Activated T-cell treated with anti-CD3 and anti-CD28 coated beads for 48 hours (primary cell): ENCODE measurements at places on chromosomes 16 and 17.

- DNase-seq = no peak
These were observed 2.3 kb downstream of the SLC5A11 start for GRCh38 chr16:24848065-24848464.

DNA sequence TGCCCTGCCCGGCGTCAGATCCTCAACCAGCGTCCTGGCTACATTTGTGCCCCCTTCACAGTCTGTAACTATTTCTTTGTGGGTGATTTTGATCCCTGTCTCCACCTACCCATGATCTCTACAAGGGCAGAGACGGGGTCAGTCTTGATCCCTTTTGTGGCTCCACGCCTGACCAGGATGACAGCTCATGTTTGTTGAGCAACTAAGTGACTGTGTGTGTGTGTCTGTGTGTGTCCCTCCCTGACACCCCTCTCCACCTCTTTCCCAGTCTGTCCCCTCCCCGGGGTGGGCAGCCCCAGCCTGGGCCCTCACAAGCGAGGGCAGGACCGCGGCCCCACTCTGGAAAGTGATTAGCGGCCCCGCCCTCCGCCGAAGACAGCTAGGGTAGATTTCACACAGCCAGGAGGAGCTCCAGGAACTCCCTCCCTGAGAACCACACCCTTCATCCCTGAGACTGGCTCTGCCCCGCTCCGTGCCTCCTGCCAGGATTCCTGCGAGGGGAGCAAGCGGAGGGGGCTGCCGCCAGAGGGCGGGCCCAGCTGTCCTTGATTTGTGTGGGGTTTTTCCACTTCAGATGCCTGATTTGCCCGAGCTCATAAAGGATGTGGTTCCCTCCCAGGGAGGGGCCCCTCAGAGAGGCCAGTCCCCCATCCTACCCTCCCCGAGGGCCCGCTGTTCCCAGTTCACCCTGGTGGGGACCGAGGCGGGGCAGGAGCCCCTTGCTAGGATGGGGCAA, 5.3 kb upstream of the HS3ST6 start:
- no peak for DNase-seq

GRCh38 chr16:2856061-2856670, 1.8 kb downstream of the PRSS22 start:
- no peak for DNase-seq

DNA sequence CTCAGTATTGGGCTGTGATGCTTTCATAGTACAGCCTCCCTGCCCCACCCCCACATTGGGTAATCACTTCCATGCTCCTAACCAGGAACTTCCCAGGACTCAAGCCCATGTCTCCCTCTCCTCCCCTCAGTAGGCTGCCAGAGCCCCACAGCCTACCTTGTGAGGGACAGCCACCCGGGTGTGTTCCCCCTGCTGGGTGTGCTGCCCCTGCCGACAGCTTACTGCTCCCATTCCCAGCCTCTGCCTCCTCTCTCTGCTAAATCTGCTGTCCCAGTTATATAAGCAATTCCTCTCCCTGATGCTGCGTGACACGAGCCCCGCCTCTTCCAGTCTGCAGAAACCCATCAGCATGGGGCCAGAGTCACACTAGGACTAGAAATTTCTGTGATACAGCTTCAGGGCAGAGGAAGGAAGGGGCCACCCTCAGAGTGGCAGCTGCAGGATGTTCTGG, at the start of gene RSKR:
TSS of gene RSKR (minus strand) at position 255 of the 451 bp plus-strand sequence. CDS start at position 231, 24 bp downstream.
- no peak for DNase-seq

- DNase-seq = no peak
These were observed 35.1 kb downstream of the CDH1 start for GRCh38 chr16:68772030-68772681.
